ENCODE measurements at places on chromosomes 4 and X. TPM values are rescaled to one million over a fixed set of nuclear protein-coding genes. Genes with fewer than 3 reads are reported as not detected.

GRCh38 chrX:17369309-17369708 lies 5.7 kb upstream of the NHS start:
- H3K4me1 ChIP-seq: no peaks in the 10 kb centered on the region
- no peak for DNase-seq
- H3K36me3 ChIP-seq: no peaks in the 10 kb centered on the region
- H3K4me3 ChIP-seq: no peak overlapping the region
- no peaks in the 10 kb centered on the region for H3K27me3 ChIP-seq
- H3K27ac ChIP-seq: no peak overlapping the region

DNA sequence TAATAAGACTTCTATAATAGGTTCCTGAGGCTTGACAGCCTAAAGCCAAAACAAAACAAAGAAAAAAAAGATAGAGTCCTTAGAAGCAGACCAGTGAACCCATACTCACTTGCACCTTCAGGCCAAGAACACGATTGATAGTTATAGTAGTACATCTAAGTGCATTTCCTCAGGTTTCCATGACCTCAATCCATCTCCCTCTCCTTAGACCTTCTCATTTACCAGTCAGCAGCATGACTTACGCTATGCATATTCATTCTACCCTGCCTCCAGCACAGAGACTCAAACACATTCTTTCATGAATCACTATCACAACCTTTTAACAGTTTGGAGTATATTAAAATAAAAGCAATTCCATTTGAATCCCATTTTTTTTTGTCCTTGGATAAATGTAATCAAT lies 855.6 kb downstream of the CCSER1 start:
- H3K36me3 ChIP-seq: no peaks in the 10 kb centered on the region
- H3K4me1 ChIP-seq: no peaks in the 10 kb centered on the region
- no peak overlapping the region for H3K27ac ChIP-seq
- H3K4me3 ChIP-seq: no peak overlapping the region
- no peaks in the 10 kb centered on the region for H3K27me3 ChIP-seq

DNA sequence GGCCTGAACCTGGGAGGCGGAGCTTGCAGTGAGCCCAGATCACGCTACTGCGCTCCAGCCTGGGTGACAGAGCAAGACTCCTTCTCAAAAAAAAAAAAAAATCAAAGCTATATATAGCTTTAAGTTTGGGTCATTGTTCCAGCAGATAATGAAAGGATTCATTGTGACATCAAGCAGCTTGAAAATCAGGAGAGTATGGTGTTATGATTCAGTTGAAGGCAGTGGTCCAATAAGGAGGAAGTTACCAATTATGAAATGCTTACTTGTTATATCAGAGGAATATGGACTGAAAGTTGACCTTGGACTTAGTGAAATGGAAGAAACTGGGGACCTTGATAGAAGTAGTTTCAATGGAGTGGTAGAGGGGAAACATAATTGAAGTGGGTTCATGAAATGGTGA lies 140.4 kb upstream of the MAD2L1 start:
- DNase-seq: no peak
- H3K27me3 ChIP-seq: no peaks in the 10 kb centered on the region
- H3K27ac ChIP-seq: no peak overlapping the region
- H3K4me3 ChIP-seq: no peak overlapping the region

GRCh38 chrX:137194164-137194563 lies 160.4 kb upstream of the GPR101 start:
- peak; percentile 40 for DNase-seq
- H3K27me3 ChIP-seq: no peaks in the 10 kb centered on the region

RPA4 gene
- total RNA-seq: not detected

Measured in K562 (cell line).